Kidney (tissue), 22 donors: ENCODE measurements at places on chromosomes 3 and 15.

- DNase-seq: no peak
Measured at GRCh38 chr3:190165253-190165652, 44.6 kb upstream of the P3H2 start.

DNA sequence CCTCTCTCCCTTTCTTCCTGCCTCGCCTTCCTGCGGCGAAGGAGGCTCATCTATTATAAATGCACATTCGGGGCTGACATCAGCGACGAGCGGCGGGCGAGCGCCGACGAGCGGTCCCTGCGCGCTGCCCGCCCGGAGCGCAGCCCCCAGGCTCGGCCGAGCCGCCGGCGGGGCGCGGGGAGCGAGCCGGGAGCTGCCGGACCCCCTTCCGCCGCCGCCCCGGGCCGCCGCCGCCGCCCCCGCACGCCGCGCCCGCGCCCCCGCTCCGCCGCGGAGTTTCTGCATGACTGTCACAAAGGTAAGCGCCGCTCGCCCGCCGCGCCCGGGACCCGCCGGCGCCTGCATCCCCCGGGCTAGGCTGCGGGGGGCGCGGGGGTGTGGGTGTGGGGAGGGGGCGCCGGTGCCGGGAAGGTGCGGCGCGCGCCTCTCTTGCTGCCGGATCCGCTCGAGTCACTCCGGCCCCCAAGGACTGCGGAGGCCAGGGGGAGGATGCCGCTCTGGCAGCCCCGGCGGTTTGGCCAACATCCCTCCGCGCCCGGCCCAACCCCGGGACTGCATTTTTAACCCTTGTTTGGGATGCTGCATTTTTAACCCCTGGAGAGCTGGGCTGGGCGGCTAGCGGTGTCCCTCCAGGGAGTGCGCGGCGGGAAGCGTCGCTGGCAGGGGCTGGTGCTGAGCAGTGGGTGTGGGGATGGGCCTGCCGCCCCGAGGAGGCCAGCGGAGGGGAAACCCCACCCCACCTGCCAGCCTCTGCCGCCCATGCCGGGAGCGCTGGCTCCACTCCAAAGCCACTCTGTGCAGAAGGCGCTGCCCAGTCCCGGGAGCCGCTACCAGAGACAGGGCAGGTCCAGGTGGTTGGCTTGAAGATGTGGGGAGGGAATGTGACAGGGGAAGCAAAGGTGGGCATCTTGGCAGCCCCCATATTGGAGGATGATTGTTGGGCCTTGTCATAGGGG, at the start of gene CORO2B:
CORO2B (plus strand) TSS at position 14 of the 956 bp plus-strand sequence; CDS start at position 284, 270 bp downstream.
- peak; percentile 80 for DNase-seq

DNA sequence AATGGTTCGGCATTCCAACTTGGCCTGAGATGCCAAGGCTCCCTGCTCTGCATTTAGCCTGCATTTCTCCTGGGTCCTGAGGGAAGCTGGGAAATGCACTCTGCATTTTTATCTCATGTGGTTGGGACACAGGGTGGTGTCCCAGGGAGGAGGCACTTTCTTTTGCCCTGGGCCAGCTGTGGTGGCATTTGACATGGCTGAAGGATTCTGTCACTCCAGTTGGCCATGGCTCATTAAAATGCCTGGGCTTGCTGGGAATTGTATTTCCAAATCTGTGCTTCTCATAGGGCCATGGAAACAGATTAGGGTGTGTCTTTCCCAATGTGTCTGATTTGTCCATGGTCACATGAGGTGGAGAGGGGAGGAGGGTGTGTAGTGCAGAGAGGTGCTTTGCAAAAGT, 128.3 kb upstream of the RGMA start:
- no peak for DNase-seq

- no peak for DNase-seq
Measured at GRCh38 chr3:48535578-48535977, 21.0 kb downstream of the PFKFB4 start.

DNA sequence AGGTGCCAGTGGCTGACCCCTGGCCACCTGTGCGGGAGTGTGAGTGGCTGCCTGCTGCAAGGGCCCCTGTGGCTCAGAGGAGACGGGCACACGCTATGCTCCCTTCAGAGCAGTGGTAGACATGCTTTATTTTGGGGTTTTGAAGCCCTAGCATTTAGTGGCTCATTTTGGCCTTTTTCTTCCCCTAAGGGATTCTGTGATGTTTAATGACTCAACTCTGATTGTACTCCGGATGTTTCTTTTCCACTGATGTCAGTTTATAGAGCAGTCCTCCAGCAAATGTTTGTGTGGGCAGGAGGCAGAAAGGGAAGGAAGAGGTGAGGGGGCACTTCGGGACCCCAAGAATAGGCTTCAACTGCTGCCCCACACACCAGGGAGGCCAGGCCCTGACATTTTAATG, 288.9 kb upstream of the C2CD4B start:
- peak; percentile 59 for DNase-seq

- DNase-seq: no peak
Measured at GRCh38 chr3:184320104-184320445, 5.7 kb downstream of the EIF4G1 start.

GRCh38 chr3:127005864-127006500, 23.1 kb downstream of the PLXNA1 start:
- DNase-seq: no peak

- DNase-seq: no peak
Measured at GRCh38 chr3:180329187-180329586, 272.8 kb upstream of the TTC14 start.

DNA sequence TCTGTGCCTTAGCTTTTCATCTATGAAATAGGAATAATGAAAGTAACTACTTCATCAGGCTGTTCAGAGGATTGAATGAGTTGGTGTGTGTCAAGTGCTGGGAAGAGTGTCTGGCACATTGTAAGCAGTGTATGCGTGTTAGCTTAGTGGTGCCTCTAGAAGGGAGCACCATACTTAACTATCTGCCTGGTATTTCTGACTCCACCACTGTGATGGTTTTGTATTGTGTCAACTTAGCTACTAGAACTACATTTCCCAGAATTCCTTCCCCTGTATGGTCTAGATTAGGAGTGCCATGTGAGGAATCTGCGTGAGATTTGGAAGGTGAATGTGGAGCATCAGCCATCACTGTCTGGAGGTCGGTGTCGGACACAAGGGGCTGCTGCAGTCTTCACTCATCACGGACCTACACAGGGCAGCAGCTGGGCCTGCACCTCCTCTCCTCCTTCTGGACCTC, 115.4 kb upstream of the GALNT15 start:
- DNase-seq: no peak

- DNase-seq: no peak
Measured at GRCh38 chr3:128919988-128920387, 40.6 kb downstream of the ACAD9 start.
